T-helper 2 cell (primary cell): ENCODE measurements at places on chromosomes 16 and 17.

- DNase-seq, result no peak
Observed at GRCh38 chr16:53892155-53892554, 188.2 kb downstream of the FTO start.

- DNase-seq, result no peak
Observed at GRCh38 chr17:56718515-56718914, 115.2 kb downstream of the C17orf67 start.

DNA sequence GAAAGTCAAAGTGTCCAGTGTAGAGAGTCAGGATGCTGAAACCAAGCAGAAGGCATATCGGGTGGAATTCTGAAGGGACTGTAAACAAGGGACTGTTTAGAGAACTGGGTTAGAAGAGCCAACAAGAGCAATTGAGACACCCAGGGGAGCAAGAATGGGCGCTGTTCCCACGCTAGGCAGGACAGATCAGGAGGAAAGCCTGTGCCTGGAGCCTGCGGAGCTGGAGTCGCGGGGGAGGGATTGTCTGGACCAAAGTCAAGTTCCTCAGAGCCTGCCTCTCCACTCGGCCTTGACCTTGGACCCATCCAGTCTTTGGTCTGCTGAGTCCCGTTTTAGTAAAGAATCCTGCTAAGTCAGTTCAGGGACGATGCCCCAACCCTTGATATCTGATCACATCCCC is 14.7 kb upstream of the KLHL36 start:
- no peak for DNase-seq

- DNase-seq, result no peak
Observed at GRCh38 chr16:10103118-10103517, 79.1 kb downstream of the GRIN2A start.

- DNase-seq, result no peak
Observed at GRCh38 chr16:57645691-57646387, 17.4 kb downstream of the ADGRG1 start.

GRCh38 chr16:15907863-15908478 is 19.6 kb upstream of the CEP20 start:
- peak; percentile 1 for DNase-seq

DNA sequence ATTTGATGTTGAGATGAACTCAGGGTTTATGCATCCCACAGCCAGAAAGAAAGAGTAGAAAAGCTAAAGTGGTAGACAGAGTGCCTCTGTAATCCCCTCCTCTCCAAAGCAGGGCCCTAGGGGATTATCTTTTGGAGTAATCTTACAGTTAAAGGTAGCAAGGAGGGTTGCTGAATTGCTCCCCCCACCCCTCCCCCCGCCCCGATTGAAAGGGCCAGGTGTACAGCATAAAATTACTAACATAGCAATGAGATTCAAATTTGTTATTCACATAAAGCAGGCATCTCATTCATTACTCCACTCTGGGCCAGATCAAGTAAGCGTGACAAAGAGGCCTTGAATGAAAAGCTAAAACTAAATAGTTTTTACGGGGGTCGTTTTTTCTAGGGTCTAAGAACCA is 72.7 kb downstream of the STH start:
- DNase-seq, result no peak
